ENCODE measurements at places on chromosomes 5 and 9.

GRCh38 chr9:12817702-12818101 is 42.9 kb downstream of the LURAP1L start:
- DNase-seq = no peak

- no peak for DNase-seq
Observed at GRCh38 chr5:172235132-172235780, 41.3 kb downstream of the EFCAB9 start.

GRCh38 chr9:135248111-135248510 is 160.6 kb downstream of the OLFM1 start:
- no peak for DNase-seq

DNA sequence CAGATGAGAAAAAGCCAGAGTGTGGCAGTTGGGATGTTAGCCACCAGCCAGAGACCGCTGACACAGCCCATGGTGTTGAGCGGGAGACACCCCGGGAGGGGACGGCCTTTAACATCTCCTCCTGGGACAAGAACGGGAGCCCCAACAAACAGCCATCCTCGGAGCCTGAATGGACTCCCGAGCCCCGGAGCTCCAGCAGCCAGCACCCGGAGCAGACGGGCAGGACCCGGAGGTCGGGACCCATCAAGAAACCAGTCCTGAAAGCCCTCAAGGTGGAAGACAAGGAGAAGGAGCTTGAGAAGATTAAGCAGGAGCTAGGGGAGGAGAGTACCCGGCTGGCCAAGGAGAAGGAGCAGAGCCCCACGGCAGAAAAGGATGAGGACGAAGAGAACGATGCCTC is 28.0 kb upstream of the POMT1 start:
- no peak for DNase-seq

DNA sequence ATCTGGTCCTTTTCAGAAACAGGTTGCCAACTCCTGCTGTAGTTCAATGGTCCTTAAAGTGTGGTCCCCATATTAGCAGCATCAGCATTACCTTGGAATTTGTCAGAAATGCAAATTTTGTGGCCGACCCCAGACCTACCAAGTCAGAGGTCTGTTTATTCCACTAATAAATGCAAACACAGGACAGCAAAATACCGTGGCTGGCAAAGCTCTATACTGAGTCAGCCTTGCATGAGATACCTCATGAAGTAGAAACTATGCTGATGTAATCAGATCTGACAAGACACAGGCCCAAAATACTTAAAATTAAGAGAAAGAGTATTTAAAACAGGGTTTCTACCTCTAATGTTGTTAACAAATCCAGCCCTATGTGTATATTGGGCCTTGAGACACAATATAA is 3.0 kb downstream of the GOLM1 start:
- DNase-seq = no peak

GRCh38 chr5:143889986-143890385 is 78.0 kb downstream of the HMHB1 start:
- DNase-seq = no peak

GRCh38 chr5:168651648-168652047 is 72.5 kb upstream of the PANK3 start:
- DNase-seq = no peak

- no peak for DNase-seq
Observed at GRCh38 chr9:104386013-104386412, 118.0 kb upstream of the OR13F1 start.

DNA sequence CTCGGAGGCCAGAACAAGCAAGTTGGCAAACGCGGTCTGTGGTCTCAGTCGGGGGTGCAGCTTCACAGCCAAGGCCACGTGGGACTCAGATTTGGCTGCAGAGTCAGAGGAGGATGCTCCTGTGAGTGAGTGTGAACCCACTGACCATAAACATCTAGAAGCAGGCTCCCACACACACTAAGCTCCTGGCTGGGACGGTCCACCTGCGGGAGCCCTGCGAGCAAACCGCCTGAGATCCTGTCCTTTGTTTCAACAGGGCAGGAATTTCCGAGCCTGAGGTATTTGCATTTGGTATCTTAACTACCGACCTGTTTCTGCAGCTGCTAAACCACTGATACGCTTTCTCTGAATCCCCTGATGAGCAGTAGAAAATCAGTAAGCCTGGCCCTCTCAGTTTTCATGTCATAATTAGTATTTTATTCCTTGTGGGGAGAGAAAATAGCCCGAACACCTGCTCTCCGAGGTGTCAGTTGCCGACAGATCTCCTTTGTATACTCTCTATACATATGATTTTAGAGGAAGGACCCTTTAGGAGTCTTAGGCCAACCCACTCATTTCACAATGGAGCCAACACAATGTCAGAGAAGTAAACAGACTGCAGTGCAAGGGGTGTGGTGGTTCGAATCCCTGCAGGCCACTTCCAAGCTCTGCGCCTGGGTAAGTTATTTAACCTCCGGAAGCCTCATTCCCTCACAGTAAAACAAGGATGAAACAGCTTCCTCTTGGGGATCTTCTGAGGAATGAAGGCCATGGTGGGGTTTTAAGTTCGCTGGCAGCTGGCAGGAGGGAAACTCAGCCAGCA is 40.9 kb upstream of the PWWP2A start:
- no peak for DNase-seq

DNA sequence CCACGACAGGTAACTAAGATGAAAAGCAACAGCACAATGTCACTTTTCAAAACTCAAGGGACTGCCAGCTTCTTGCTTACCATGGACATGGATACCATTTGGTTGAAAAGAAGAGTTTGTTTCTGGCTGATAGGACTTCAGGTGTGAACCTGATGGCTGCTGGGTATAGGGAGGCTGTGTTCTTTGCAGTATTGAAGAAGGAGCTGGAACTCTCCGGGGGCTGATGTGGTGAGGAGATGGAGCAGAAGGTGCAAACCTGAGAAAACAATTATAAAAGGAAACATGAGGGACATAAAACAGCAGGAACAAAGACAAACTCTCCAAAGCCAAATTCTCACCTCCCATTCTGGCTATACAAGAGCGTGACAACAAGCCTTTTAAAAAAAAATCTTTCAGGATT is 330.1 kb upstream of the RFX3 start:
- no peak for DNase-seq

DNA sequence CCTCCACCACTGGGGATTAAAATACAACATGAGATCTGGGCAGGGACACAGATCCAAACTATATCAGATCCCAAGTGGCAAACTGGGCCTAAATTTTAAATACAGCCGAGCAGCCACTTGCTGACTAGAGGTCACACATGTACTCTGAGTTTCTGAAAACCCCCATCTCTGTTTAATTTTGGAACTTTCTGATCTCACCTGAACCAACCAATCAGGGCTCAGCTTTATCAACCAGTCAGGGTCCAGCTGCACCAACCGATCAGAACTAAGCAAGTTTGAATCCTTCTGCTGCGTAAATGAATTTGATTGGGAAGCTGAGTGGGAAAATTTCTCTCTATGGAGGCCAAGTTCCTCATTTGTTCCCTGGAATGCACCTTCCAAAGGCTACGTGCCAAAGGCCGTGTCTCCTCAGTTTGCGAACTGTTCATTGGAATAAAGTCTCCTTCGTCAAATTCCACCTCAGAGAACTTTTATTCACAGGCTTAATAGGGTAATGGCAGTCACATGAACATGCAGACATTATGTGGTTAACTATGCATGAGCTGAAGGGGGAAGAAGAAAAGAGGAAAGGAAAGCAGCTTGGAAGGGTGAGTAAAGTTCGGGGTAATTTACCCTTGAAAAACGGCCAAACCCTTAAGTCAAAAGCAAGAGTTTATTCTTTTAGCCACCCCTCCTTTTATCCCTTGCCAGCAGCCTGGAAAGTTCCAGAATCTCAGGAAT is 3.7 kb downstream of the CD180 start:
- no peak for DNase-seq

- peak; percentile 36 for DNase-seq
Observed at GRCh38 chr9:125472926-125473701, 211.5 kb downstream of the GAPVD1 start.

GRCh38 chr9:108162664-108163063 is 673.1 kb upstream of the KLF4 start:
- no peak for DNase-seq

GRCh38 chr9:108834959-108835665 is 20.7 kb downstream of the ACTL7B start:
- no peak for DNase-seq

DNA sequence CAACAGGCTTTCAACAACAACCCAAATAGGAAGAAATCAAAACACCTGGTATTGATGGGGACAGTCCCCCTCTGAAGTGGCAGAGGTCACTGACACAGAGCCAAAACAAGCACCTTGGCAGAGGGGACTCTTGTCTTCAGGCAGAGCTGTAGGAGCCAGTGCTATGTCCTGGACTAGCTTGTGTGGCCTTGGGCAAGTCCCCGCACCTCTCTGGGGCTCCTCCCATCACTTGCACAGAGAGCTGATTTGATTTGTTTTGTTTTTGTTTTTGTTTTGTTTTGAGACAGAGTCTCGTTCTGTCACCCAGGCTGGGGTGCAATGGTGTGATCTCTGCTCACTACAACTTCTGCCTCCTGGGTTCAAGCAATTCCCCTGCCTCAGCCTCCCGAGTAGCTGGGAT is 100.8 kb downstream of the C9orf50 start:
- no peak for DNase-seq

Data from NCI-H1092 (cell line).